NCI-H345 (cell line): ENCODE measurements at places on chromosomes 1 and 21.

GRCh38 chr21:44333509-44334328 is 5.5 kb downstream of the CFAP410 start:
- no peak for DNase-seq

DNA sequence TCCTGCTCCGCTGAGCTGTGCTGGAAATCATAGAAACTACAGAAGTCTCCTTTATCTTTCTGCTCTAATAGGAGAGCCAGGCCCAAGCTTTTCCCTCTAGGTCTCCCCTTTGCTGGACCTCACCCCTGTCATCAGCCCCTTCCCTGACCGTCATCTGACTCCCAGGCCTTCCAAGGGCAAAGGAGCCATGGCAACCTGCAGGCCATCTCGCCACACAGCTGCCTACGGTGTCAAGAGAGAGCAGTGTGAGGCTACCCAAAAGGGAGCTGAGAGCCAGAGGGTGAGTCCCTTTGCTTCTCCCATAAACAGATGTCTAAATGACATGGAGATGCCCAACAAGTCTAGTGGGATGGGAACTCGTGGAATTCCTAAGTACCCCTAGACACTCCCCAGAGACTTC is 37.6 kb upstream of the DIPK1A start:
- no peak for DNase-seq

- DNase-seq: peak; percentile 38
These were observed 413 bp downstream of the EFCAB7 start for GRCh38 chr1:63523738-63524137.

GRCh38 chr21:41425588-41425953 is 468 bp upstream of the MX1 start:
- no peak for DNase-seq

DNA sequence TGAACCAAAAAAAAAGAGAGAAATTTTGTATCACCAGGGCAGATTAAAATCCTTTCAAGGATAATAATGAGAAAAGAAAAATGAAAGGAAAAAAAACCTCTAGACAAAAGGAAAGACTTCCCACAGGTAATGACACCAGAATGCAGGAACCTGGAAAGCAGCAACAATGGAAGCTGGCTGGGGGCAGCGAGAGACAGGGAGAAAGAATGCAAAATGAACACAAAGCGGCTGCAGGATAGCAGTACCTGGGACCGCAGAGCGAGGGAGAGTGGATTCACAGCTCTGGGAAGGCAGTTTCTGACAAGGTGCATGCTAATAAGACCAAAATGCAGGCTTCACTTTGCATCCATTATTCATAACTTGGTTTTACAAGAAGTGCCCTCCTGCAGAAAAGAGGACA is 349.0 kb downstream of the SIPA1L2 start:
- DNase-seq: no peak

DNA sequence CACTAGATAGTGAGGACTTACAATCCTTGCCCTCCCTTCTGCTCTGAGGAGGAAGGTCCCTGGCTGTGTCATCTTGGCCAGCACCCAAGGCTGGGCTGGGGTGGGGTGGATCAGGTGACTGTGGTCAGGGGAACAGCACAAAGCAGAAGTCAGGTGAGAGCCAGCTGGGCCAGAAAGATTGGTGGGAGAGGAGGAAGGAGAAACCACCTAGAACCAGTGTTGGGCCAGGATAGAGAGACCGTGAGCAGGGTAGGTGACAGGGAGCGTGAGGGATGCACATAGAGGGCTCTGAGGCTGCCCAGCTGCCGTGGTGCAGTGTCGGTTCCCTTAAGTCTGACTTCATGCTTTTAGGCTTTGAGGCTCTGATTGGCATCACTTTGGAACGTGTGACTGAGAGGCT is 22.7 kb downstream of the NCF2 start:
- DNase-seq: no peak

GRCh38 chr21:38323721-38324531 is 67.1 kb downstream of the KCNJ15 start:
- no peak for DNase-seq

DNA sequence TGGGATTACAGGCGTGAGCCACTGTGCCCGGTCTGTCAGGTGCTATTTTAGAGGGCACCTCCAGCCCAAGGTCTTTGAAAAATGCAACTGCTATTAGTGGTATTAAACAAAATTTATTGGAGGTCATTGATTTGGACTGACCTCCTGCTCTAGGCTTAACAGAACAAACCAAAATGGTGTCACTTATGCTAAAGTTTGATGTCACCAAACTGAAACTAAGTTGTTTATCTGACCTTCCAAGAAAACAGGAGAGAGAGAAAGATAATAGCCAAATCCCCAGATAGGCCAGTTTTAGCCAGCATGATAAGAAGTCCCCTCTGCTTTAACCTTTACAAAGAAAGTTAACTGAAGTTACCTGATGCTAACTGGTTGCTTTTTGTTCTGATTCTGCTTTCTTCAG is 8.1 kb upstream of the INAVA start:
- no peak for DNase-seq

- DNase-seq: no peak
These were observed 20.0 kb upstream of the KLHDC8A start for GRCh38 chr1:205376739-205377138.
